A549 (cell line): ENCODE measurements at places on chromosomes 3 and 15.

DNA sequence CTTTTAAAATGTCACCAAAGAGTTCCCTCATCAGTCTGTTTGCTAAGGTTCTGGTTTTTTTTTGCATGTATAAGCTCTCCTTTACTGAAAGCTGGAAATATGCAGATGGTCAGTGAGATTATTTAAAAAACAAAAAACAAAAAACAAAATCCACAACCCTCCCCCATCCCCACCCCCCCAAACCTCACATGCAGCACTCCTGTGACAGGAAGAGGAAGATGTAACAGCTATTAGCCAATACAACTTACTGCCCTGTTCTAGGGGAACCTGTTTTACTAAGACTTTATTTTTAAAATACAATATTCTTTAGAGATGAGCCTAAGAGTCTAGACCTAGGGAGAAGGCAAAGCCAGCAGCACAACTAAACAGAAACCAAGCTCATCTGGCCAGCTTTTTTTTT lies 39.5 kb downstream of the ANP32A start:
- no peak for DNase-seq

DNA sequence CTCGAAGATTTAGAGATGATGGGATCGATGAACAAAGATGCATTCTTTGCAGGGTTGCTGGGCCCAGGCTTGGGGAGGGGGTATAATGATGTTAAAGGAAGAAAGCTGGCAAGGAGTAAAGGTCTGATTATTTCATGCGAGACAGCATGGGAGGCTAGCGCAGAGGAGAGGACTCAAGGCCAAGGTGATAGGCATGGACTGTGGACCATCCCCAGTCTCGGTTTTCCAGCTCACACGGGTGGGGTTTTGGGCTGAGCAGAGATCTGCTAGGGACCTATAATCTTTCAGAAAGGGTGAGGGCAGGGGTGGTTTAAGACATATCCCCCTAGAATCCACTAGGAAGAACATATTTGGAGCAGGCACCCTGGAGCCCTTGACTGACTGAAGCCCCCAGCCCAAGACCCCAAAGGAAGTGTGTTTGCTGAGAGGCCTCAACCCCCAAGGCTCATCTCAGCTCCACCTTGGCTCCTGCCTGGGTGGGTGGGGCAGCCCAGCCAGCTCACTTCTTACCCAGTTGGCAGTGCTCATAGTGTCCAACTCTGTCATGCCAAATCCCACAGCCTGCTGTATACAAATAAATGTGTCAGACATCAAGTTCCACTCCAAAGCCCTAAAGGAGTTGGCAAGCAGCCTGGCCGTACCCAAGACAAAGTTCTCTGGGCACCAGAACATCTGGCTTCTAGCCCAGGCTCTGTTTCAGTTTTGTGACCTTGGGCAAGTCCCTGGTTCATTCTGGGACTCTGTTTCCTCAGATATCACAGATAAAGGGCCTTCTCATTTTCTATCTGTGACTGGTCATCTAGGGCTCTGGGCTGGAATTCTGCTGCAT lies 17.9 kb downstream of the ACSBG1 start:
- peak; percentile 75 for DNase-seq

- DNase-seq, result no peak
These were observed 550 bp downstream of the CCDC9B start for GRCh38 chr15:40340038-40340739.

GRCh38 chr15:90101969-90102890 lies at the start of gene IDH2:
Gene IDH2 (minus strand): TSS chr15:90102468. CDS start chr15:90102390, 78 bp downstream.
- DNase-seq, result peak; percentile 92

DNA sequence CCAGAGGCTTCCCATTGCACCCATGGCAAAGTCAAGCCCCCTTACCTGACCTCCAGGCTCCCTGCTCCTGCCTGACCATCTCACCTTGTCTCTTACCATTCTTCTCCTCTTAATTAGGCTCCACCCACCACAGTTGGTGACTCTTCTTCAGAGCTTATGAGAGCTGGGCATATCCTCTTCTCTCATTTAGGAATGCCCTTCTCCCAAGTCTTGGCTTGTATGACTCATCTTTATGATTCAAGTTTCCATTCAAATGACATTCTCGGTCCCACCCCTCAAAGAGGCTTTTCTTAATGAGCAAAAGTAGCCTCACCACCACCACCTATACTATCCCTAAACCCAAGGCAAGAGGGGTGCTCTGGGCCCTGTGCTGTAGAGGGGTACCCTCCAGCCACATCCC lies 55.3 kb upstream of the NUDT16 start:
- no peak for DNase-seq

DNA sequence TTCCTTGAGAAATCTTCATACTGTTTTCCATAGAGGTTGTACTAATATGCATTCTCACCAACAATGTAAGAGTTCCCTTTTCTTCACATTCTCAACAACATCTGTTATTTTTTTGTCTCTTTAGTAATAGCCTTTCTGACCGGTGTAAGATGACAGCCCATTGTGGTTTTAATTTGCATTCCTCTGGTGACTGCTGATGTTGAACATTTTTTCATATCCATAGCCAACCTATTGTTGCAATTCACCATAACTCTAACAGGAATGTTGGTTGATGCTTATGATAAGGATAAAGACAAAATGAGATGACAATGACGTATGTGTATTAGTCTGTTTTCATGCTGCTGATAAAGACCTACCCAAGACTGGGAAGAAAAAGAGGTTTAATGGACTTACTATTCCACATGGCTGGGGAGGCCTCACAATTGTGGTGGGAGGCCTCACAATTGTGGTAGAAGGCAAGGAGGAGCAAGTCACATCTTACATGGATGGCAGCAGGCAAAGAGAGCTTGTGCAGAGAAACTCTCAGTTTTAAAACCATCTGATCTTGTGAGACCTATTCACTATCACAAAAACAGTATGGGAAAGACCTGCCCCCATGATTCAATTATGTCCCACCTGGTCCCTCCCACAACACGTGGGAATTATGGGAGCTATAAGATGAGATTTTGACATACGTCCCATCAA lies 37.6 kb upstream of the RHCG start:
- no peak for DNase-seq

DNA sequence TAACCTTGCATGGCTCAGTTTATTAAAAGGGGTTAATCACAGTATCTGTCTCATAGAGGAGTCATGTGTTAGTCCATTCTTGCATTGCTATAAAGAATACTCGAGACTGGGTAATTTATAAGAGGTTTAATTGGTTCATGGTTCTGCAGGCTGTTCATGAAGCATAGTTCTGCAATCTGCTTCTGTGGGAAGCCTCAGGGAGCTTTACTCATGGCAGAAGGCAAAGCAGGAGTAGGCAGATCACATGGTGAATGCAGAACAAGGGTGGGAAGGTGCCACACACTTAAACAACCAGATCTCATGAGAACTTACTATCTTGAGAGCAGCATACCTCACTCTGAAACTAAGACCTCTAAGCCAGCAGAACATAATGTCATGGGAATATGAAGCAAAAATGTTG lies 42.2 kb upstream of the PTX3 start:
- no peak for DNase-seq

DNA sequence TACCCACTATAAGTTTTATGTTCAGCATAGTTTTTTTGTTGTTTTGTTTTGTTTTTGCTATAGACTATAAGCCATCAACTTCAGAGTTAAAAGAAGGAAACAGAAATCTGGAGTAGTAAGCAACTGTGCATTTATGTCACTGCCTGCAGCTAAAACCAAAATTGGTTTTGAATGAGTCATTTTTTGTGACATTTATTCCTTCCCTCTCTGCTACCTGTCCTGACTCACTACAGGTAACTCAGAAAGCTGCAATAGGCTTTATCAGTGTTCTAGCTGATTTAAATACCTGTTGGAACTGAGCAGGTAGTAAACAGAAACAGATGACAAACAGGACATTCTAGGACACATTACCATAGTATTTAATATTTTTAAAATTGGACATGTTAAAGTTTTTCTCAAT lies 393.3 kb upstream of the WNT5A start:
- no peak for DNase-seq

- DNase-seq, result no peak
These were observed 1.8 kb downstream of the CADPS start for GRCh38 chr3:62873451-62873760.

DNA sequence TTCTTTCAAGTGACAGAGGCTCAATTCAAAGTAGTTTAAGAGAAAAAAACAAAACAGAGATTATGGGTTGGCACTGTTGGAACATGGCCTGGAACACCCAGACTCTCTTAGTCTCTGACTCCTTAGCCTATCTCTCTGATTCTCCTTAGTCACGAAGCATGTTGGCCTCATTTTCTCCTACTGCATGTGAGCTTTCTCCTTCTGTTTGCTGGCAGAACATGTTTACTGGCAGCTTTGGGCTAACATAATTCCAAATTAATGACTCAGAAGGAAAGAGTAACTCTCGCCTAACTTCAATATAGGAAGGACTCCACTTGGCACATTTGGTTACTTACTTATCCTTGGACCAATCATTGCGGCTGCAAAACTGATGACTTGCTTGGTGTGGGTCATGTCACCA lies 21.7 kb upstream of the CCDC39 start:
- no peak for DNase-seq

DNA sequence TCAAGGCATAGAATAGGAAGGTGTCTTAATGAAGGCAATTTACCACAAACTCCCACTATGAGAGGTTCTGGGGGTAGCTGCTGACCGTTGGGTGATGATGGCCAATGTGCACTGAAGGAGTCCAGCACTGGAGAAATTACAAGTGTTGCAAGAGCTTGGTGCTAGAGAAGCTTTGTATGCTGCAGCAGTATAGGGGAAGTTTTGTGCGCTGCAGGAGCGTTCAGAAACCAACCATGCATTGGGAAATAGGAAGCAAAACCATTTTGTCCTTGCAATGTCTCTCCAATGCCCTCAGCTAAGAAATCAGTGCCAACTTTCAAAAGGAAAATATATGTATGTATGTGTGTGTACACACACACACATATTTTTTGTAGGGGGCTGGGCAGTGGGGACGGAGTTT lies 441.6 kb upstream of the NAALADL2 start:
- no peak for DNase-seq

GRCh38 chr3:59595830-59596229 lies 546.0 kb upstream of the CFAP20DC start:
- DNase-seq, result no peak
